ENCODE measurements at places on chromosomes 11 and 22.

- no peak for DNase-seq
Observed at GRCh38 chr11:38438091-38438490, 1840.1 kb upstream of the RAG2 start.

- DNase-seq = no peak
Observed at GRCh38 chr11:103668859-103669258, 367.6 kb upstream of the DDI1 start.

DNA sequence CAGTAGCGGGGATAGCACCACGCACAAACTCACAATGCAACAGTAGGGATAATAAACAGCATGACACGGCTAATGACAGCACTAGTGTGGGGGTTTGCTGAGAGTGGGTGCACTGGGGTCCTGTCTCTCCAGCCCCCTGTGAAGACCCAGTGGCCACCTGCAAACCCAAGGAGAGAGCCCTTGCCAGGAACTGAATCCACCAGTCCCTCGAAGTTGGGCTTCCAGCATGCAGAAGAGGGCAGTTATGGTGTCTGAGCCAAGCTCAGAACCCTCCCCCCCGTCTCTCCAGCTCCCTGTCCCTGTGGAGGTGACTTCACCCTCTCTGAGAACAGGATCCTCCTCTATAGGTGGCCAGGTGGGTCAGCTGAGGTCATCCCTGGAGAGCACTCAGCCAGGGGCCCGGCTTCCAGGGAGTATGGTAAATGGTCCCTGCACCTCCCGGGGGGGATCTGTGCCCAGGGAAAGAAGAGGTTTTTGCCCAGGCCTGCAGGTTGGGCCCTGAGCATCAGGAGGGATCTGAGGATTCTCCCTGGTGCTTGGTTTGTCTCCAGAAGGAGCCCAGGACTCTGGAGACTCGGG, 86.3 kb upstream of the PRR5 start:
- no peak for DNase-seq

DNA sequence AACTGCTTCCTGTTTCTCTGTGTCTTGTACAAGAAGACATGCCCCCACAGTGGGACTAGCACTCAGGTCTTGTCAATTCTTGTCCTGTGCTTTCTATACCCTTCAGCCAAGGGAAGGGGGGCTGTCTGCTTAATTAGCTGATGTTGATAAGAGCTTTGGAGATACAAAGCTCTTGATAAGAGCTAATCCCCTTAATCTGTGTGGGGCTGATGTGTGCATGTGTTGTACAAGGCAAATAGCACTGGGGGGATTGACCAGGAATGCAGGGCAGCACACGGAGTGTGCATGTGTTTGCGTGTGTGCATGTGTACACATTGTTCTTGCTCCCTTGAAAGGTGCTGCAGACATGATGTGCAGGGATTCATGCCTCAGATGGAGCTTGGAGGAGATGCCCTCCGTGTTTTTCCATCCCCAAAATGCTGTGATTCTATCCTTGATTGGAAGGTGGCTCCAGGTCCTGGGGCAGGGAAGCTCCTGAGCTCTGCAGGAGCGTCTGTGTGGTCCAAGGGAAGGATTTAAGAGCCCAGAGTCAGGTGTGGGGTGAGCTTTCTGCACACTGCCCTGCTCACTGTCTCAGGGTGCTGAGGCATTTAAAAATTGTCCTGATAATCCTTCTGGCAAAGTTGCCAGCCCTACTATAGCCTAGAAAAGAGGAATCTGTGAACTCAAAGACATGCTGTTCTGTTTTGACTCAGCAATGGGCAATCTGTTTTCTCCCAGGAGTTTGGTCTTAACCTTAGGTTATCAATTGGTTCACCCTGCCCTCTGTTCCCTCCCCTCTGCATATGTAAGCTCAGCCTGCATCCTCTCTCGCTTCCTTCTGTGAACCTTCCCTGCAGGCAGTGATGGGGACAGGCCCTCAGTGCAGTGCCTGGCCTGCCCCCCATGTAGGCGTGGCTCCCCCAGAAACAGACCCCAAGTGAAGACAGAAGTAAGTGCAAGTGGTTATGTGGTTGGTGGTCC, 102.0 kb downstream of the GRIK4 start:
- no peak for DNase-seq

DNA sequence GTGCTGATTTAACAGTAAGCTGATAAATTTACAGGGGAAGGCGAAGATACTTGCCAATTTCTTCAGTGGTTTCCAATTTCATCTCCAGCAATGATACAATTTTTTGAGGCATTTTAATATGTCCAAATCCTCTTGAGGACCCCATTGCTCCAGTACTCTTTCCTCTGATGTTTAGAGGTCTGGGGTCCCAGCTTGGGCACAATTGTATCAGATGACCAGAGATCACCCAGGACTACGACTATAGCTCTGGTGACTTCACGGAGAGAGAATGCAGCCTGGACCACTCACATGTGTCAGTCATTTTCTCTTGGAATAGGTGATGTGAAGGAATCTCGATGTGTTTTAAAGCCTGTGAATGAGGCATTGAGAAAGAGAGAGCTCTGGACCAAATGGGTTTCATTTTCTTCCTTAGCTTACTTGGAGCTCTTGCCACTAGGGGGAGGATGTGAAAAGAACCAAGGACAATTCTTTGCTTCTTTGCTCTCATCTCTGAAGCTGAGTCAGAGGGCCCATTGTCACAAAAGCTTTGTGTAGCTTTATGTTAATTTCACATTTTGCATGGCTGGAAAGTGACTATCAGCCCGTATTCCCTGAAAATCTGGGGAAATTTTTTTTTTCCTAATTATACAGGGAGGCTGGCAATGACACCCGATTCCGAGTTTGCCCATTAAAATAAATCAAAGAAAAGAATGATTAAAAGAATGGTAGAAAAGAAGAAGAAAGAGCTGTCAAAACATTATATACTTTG, 6.7 kb upstream of the CCDC90B start:
- peak; percentile 81 for DNase-seq

- no peak for DNase-seq
Observed at GRCh38 chr22:41989246-41989645, 9.3 kb upstream of the WBP2NL start.

- no peak for DNase-seq
Observed at GRCh38 chr11:95299078-95299679, 68.2 kb upstream of the SESN3 start.

DNA sequence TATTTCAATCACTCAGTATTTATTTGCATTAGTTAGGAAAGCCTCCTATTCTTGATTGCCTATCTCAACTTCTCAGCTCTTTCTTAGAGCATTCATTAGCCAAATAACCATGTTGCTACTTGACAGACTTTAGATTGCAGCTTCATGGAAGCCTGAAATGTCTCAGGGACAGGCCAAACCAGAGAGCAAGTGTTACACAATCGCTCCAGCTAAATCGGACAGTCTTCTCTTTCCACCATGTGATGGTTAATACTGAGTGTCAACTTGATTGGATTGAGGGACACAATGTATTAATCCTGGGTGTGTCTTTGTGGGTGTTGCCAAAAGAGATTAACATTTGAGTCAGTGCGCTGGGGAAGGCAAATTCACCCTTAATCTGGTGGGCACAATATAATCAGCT, 106.5 kb upstream of the DRD2 start:
- DNase-seq = no peak

GRCh38 chr22:39960791-39961746, 872 bp downstream of the TMA7B start:
- peak; percentile 97 for DNase-seq

DNA sequence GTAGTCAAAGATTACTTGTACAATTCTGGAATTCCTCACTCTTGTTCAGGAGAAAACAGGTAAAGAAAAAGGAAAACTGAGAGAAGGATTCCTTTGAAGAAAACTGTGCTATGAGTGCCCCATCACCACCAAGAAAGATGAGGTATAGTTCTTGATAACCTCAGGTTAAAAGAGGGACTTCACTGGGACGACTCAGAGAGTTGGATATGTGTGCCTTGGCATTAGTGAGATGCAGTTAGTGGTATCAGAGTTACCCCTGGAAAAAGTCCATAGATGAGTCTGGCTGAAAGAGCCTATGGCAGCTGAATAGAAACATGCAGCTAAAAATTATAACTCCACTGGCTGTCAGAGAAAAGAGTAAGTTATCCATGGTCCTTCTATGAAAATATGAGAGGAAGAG, 28.8 kb downstream of the LPXN start:
- no peak for DNase-seq

DNA sequence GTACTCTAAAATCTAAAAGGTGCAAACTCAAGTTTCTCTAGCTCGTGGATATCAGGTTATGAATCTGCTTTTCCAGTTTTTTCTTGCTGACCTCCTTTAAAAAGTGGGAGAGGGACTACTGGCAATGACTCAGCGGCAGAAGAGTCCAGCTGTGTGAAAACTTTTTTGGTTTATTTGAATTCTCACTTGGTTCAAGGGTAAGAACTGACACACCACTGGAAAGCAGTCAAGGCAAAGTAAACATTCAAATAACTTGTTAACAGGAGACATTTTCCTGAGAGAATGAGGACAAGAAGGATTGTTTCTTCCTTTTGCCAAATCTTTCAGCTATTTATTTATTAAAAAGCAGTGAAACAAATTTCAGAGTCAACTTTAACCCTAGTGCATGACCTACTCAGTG, 36.1 kb downstream of the CDON start:
- DNase-seq = no peak

DNA sequence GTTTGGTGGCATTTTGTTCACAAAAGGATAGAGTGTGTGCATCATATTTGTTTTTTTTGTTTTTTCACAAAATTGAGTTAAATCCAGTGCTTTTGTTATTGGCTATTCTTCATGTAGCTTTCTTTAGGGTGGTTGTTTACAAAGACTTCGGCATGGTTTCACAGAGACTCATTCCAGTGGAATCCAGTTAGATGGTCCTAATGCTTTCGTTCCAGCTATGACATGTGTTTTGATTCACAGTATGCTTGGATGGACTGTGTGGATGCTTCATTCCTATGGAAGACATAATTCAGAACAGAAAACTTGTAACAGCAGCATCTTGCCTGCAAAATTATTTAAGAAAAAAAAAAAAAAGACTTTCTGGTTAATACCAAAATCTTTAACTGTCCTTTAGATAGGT, 97.9 kb downstream of the PDHX start:
- DNase-seq = peak; percentile 92

DNA sequence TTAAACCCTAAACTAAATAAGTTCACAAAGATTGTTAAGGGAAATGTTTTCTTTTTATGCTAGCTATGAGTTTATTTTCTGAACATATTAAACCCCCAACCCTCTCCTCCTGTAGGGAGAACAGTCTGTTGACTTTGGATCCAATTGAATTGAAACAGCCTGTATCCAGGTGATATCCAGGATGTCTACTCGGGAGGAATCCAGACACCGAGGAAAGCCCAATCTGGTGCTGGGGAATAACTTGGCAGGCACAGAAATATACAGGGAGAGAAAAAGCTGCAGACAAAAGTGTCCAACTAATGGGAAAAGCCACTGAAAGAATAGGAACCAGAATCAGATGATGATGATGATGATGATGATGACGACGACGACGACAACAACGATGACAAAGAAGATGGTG, 93.9 kb upstream of the API5 start:
- DNase-seq = no peak

- DNase-seq = peak; percentile 90
Observed at GRCh38 chr11:32658639-32659406, 75.2 kb downstream of the EIF3M start.

DNA sequence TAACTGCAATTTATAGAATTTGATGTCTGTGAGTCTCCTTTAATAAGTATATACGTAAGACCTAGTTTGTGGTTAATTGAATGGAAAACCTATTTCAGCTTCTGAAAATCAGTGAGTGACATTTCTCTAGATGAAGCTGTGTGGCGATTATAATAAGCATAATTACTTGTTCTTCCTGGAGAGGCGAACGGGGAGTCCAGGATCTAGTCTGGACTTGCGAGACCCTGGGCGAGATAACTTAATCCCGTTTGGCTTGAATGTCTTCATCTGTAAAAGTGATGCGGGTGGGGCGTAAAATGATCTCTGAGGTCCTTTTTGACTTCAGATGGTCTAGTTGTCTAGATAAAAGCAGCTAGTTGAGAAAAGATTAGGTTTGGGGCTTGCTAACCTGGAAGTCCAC, 1.1 kb downstream of the PRRG4 start:
- no peak for DNase-seq

GRCh38 chr11:35553021-35553420, 27.6 kb upstream of the PAMR1 start:
- DNase-seq = peak; percentile 10

GRCh38 chr22:20779014-20779817, 5.3 kb downstream of the SERPIND1 start:
- no peak for DNase-seq

- DNase-seq = no peak
Observed at GRCh38 chr22:33451866-33452469, 393.8 kb upstream of the SYN3 start.

DNA sequence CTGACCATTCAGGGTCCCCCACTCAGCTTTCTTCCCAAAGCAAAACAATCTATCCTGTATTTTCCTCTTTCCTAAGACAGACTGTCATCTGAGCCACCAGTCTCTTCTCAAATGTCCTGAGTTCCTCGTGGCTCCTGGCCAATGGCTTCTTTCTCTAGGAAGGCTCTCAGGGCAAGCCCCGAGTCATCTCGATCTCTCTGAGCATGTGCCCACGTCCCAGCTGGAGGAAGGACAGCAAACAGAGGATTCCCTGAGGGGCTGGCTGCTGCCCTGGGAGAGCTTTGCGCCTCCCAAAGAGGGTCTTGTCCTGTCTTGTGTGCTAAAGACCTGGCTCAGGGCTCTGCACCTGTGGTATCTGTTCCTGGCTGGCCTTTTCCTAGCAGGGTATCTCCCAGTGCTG, 8.3 kb downstream of the SLC37A2 start:
- no peak for DNase-seq

- no peak for DNase-seq
Observed at GRCh38 chr11:118051136-118051610, 25.7 kb upstream of the TMPRSS4 start.

GRCh38 chr11:121749691-121750090, 296.9 kb upstream of the SORL1-AS1 start:
- no peak for DNase-seq

DNA sequence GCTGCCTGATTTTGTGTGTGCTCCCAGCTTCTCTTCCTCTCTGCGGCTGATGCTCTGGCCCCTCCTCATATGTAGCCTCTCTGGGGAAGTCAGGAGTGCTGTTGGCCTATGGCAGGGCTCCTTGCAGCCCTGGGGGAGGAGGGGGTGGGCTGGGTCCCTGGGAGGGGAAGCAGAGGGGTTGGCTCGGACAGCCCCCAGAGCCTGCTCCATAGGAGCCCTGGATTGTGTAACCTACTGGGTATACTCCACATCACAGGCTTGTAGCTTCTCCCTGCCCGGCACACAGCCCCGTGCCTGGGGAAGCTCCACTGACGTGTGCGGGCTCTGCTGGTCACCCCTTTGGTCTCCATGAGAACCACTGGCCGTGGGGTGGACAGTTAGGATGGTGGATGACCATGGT, 113.8 kb downstream of the ST3GAL4 start:
- no peak for DNase-seq

Measured in ELR (cell line).